ENCODE measurements at places on chromosomes 16 and 17.

- no peak for DNase-seq
These were observed 787 bp upstream of the CCL3L1 start for GRCh38 chr17:36197387-36197703.

- no peak for DNase-seq
These were observed 3.8 kb downstream of the CFAP97D1 start for GRCh38 chr17:43784068-43784467.

GRCh38 chr17:76270127-76270592, 5.0 kb downstream of the UBALD2 start:
- DNase-seq = no peak

- DNase-seq = no peak
These were observed 204.1 kb upstream of the CIBAR2 start for GRCh38 chr16:85316321-85316919.

DNA sequence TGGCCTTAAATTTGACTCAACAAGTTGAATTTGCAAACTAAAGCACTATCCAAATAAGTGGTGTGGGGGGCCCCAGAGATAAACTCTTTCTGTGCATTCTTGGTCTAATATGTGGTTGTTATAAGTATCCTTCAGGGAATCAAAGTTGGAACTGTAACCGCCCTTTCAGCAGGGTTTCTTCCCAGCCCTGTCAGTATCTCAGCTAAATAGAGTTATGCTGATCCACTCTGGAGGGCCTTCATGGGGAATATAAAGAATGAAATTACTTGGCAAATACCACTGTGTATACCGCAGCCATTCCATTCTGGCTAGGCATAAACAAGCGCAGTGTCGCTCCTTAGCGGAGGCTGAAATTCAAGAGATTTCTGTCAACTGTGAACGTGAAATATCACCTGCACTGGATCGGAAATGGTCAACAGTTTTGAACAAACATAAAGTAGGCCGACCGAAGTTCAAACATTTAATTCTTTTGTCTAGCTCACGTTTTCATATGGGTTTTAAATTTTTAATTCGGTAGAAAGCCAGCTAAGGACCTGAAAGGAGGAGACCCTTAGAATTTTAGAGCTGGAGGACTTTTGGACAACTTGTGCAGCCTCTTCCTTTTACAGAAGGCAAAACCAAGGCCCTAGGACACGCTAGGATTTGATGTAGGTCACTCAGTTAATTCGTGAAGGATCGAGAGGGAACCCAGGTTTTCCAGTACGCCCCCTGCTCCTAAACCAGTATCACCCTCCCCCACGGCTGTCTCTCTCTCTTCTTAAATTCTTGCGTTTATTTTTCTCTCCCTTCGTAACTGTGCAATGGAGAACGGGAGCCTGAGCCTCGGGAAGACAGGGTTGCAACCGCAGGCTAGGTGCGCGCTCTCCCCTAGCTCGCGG, 74.7 kb downstream of the CHD9 start:
- no peak for DNase-seq

GRCh38 chr17:59503500-59503899, 61.9 kb upstream of the DHX40 start:
- DNase-seq = no peak

- DNase-seq = no peak
These were observed 453.3 kb downstream of the KCNJ2 start for GRCh38 chr17:70622368-70623260.

DNA sequence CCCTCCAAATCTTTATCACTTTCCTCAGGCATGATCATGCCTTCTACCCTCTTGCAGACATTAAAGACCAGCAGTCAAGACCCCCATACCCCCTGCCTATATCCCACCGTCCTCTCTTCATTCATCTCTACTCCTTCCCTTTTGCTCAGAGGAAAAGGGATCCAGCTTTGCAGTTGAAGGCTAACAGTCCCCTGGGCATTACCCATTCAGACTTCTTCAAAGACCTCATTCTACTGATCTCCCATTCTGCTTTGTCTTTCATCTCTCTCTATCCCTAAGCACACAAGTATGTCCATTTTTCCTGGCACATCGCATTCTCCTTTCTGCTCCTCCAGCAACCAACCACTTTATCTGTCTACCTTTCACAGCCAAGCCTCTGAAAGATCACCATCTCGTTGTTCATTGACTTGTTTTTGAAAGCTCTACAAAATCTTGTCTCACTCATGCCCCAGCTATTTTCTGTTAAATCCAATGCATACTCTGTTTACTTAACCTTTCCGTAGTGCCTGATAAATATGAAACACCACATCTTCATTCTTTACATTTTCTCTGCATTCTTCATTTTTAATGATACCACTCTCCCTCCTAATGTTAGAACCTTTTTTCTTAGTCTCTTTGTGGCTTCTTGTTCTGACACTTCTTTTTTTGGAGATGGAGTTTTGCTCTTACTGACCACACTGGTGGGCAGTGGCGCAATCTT, 14.1 kb upstream of the LCMT1 start:
- DNase-seq = no peak

GRCh38 chr17:32341141-32341856, 674 bp downstream of the C17orf75 start:
- DNase-seq = no peak

GRCh38 chr16:28103516-28104170, 40.1 kb upstream of the GSG1L start:
- DNase-seq = no peak

DNA sequence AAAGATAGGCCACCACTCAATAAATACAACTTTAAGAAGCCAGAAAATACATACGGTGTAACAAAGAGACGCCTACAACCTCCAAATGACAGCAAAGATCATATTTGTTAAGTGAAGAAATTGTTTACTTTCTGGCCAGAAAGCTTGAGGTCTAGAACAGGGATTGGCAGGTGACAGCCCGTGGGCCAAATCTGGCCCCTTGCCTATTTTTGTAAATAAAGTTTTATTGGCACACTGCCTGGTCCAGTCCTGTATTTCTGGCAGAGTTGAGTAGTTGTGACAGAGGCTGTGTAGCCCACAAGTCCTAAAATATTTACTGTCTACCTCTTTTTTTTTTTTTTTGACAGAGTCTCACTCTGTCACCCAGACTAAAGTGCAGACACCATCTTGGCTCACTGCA, 3.4 kb upstream of the CLEC19A start:
- DNase-seq = no peak

DNA sequence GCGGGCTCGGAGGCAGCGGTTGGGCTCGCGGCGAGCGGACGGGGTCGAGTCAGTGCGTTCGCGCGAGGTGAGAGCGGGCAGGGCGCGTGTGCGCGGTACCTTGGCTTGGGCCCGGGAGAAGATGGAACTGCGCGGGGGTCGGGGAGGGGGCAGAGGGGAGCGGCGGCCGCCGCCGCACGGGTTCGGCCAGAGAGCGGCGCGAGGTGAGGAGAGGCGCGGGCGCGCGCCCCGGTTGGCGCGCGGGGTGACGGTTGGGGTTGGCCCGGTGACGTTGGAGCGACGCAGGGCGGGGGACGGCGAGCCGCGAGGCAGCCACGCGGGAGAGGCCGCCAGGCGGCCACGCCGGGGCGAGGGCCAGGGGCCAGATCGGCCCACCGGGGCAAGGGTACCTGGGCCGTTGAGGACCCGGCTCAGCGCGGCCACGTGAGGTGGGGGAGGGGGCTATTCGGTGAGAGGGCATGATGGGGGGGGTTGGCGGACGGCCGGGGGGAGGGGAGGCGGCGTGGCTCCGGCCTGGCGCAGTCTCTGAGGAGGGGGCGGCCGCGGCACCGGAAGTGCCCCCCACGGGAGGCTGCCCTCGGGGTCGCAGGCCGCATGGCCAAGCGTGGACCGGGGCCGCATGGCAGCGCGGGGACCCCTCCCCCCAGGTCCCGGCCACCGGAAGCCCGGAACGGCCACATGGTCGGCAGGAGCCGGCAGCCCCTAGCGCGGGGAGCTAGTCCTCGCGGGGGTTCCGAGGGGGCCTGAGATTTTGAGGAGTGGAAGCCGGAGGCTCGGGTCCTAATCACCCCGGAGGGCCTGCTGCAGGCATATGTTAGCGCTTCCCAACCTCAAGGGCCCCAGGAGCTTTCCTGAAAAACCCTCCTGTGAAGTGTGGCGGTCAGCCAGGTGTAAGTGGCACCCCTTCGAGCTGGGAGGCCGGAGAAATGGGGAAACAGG, 527 bp downstream of the EIF5A start:
- no peak for DNase-seq

- no peak for DNase-seq
These were observed 109.6 kb upstream of the GOT2 start for GRCh38 chr16:58843675-58844074.

DNA sequence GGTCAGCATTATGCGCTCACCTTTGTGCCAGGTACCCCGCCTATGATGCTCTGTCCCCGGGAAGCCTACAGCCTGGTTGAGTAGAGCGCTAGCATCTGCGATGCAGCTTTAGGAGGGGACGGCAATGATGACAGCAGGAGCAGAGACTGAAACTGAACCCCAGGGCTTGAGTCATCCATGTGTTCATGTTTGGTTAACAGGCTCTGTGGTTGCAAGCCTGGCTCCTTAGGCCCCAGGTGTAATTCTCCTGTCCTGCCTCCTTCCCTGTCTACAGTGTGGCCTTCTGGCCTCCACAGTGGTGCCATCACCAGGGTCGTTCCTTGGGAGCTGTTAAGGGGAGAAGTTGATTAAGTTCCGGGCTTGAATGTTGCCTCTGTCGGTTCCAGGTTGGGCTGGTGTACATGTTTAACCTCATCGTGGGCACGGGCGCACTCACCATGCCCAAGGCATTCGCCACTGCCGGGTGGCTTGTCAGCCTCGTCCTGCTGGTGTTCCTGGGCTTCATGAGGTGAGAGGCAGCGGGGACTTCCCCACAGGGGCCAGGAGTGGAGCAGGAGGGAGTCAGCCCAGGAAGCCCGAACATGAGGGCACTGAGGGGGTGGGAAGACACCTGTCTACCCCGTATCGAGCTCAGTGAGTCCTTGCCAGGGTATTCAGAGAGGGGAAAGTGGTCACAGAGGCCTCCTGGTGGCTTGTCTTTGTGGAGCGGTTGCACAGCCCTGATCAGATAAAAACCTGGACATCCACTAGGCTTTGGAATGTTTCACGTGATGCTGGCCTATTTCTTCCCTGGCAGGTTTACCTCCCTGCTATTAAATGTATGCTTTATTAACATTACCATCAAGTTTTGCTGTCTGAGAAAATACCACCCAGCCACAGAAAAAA, 9.2 kb upstream of the NAT9 start:
- no peak for DNase-seq

DNA sequence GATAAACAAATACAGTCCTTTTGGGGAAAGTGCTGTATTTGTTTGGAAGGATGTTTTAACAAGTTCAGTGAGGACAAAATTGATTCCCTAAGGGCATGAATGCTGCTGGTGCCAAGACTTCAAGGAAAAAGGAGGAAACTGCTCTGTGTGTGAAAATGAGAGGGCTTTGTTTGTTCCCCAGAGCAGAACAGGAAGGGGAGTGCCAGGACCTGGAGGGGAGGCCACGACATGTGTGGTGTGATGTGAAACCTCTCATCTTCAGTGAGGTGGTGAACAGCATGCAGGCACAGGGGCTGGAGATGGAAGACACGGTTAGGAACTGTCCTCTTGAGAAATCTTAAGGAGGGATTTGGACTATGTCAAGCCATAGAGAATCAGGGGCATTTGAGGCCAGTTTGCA, 46.6 kb upstream of the GRIN2A start:
- DNase-seq = no peak

DNA sequence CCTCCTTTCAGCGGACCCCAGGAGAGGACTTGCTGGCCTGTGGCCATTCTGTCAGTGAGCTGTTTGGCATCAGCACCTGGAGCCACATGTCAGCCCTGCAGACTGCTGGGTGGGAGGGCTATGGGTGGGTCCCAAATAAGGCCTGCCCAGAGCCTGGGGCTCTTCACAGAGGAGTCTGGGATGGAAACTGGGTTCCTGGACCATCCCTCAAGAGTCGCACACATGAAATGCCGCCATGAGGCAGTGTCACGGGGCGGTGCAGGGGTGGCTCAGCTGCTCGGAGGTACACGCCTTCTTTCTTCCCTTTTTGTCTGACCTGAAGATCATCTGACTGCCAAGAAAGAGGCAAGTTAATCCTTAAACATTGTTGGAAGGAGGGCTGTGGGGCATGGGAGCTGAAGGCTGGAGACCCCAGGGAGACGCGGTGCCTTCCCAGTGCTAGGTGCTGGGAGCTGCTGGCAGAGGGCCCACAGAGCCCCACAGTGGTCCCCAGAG, 14.8 kb downstream of the MPRIP start:
- DNase-seq = no peak

- no peak for DNase-seq
These were observed 17.8 kb downstream of the CDH16 start for GRCh38 chr16:66900721-66901441.

GRCh38 chr17:1422885-1423284, 22.9 kb upstream of the YWHAE start:
- DNase-seq = no peak

GRCh38 chr16:50197582-50197981, 44.5 kb downstream of the TENT4B start:
- DNase-seq = no peak

DNA sequence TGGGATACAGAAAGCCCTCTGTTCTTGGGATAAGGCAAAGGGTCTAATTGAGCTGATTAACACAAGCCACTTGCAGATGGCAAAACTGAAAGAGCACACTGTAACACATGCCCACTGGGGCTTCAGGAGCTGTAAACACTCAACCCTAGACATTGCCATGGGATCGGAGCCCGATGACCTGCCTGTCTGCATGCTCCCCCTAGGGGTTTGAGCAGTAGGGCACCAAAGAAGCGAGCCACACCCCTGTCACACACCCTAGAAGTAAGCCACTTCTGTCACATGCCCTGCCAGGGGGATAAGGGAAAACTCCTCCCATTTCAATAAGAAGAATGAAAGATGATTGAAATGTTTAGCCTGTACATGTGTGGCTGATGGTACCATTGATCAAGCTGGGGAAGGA, 81.3 kb upstream of the IRX6 start:
- no peak for DNase-seq

DNA sequence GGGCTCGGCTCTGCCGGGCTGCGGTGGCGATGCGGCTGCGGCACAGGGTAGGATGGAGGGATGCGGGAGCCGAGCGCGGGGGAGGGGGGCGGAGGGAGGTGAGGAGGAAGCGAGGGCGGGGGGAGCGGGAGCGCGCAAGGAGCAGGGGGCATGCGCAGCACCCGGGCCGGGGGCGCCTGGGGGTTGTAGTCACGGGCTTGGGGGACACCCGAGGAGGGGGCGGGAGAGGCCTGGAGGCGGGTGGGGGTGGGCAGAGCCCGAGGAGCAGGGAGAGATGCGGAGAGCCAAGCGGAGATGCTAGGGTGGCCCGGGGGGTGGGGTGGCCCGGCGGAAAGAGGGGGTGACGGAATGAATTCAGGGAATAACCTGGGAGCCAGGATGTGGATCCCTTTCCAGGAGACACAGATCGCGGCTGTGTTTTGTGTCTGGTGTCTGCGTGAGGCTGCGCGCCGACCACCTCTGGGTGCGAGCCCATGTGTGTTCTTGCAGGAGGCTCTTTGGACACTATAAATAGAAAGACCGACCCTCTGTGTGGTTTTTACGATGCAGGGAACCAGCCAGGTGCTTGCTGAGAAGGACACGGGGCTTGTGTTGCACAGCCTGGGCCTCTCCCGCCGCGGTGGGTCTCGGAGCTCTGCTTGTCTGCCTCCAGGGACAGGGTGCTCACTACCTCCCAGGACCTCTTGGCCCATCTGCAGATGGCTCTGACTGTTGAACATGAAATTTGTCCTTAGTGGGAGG, at the start of gene STX1B:
Gene STX1B, minus strand, starts transcription at position 54 of the 741 bp plus-strand sequence. CDS start 242 bp downstream, outside the sequence.
- peak; percentile 20 for DNase-seq
